ENCODE measurements at places on chromosomes 5 and 9.

DNA sequence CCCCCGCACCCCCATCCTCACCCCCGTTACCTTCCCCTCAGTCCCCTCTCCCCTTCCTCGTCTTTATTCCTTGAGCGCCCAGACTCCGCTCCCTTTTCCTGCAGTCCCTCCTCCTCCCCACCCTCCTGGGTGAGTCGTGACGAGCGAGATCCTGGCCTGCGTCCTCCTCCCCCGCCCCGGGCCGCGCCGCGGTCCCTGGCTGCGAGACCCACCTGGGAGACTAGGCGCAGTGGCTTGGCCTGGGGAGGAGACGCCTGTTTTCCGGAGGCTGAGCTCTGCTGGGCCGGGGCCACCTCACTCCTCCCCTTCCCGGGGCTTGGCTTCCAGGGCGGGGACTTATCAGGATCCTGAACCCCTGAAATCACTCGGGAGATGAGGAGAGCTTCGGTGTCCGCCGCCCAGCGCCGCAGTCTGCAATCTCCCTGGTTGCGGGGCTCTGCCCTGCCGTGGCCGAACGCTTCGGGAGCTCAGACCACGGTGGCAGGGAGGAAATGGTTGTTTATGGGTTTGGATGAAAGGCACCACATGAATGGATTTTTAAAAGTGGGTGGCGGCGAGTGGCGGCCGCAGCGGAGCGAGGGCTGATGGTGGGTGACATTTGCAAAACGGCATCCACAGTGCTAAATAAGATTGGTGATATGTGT, 984 bp downstream of the STXBP1 start:
- DNase-seq = peak; percentile 45

GRCh38 chr5:11252075-11252474, 491.0 kb upstream of the DAP start:
- DNase-seq = no peak

DNA sequence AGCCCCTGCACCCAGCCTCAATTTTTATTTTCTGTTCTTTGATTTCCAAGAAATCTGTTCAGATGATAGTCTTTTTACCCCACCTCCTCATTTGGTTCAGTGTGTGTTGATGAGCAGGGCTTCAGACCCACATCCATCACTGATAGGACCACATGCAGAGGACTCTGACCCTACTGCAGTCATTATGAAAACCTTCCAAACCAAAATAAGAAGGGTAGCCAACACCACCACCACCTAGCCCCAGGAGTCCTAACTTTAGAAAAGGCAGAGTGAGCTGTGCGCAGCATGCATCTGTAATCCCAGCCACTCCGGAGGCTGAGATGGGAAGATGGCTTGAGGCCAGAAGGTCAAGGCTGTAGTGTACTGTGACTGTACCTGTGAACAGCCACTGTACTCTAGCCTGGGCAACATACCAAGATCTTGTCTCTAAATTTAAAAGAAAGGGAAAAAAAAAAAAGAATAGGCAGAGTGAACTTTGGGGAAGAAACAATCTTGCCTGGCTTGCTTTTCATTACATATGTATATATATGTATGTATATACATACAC, 13.0 kb downstream of the CDKN2AIPNL start:
- no peak for DNase-seq

GRCh38 chr5:104095527-104095926, 532.9 kb upstream of the NUDT12 start:
- DNase-seq = no peak

DNA sequence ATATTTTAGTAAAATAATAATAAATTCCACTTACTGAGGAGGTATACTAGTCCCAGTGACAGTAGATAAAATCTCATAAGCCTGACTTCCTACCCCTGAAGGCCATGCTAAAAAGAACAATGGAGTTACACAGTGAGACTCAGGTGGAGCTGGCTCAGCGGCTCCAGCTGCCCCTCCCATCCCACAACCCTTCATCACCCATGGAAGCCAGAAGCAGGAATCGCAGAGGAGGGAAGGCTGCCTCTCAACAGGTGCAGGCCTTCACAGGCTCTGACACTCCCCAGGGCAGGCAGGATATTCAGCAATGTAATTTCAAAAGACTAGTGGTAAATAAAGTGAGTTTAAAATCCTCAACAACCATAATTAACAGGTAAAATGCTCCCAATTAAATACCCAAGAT, 67.5 kb downstream of the FANCC start:
- DNase-seq = no peak

DNA sequence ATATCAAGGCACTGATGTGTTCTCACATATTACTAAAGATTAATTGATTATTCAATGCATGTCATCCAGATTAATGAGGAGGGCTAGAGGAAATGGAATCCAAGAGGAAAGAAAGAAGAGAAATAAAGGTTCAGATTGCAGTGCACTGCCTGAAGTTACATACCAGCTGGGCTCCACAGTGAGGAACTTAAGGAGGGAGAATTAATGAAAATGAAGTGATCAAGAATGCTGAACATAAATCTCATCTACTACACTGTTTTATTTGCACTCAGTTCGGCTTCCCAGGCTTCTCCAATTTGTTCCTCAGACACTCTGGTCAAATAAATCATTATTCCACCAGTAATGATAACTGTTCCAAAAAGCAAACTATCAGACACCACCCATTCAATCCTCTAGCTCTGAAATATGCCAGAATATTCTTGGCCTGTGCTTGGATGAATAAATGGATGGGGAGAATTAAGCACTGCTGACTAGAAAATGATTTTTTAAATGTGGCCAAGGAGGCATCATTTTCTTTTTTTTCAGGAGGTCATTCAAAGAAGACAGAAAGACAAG, 88.6 kb upstream of the FBN2 start:
- DNase-seq = no peak

- peak; percentile 76 for DNase-seq
These were observed 172.3 kb downstream of the GNA14 start for GRCh38 chr9:77475641-77476473.
